Vagina (tissue), 2 donors: ENCODE measurements at places on chromosomes 5 and 9.

DNA sequence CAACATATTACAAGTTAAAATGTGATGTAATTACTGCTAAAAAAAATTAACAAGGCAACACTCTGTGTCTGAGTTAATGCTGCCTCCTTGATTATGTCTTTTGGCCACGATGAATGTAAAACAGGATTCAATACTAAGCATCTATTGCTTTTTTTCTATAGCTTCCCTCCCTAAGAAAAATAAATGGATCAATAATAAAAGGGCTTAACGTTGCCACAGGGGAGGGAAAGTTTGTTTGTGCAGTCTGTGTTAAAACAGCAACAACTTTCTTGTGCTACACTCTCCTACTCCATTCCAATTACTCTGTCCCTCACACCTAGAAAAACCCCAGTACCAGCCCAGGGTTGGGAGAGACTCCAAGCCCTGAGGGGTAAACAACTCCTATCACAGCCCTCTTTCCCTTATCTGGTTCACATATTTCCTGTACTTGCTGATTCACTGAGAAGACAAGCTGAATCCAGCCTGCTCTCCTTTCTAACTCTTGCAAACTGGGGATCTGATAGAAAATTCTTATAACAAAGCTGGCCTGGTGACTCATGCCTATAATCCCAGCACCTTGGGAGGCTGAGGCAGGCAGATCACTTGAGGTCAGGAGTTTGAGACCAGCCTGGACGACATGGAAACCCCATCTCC is 44.8 kb downstream of the PTPN3 start:
- no peaks in the 10 kb centered on the region for H3K4me1 ChIP-seq
- no peaks in the 10 kb centered on the region for H3K36me3 ChIP-seq
- no peaks in the 10 kb centered on the region for H3K27me3 ChIP-seq
- no peak overlapping the region for H3K27ac ChIP-seq
- DNase-seq = no peak

DNA sequence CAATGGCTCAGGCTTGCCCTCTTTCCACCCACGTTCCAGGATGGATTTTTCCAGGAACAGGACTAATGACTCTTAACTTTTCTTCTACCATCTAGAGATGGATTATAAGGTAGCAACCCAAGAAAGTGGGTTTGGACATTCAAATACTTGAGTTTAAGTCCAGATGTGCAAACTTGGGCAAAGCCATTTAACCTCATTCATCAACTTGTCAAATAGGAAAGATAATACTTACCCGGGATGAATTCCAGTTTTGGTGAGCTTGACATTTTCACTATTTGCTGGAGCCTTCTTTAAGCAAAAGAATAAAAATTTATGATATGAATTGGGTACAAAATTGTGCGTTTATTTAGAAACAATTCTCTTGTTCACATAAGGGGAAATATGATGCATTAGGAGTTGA is 44.3 kb upstream of the ZBED3 start:
- no peak overlapping the region for H3K4me3 ChIP-seq
- no peaks in the 10 kb centered on the region for H3K27me3 ChIP-seq
- no peak for DNase-seq
- no peak overlapping the region for H3K27ac ChIP-seq

- H3K4me3 ChIP-seq = no peak overlapping the region
- H3K27me3 ChIP-seq = no peaks in the 10 kb centered on the region
- no peak overlapping the region for H3K27ac ChIP-seq
- H3K4me1 ChIP-seq = no peaks in the 10 kb centered on the region
Measured at GRCh38 chr9:136255896-136256890, 10.6 kb upstream of the QSOX2 start.

DNA sequence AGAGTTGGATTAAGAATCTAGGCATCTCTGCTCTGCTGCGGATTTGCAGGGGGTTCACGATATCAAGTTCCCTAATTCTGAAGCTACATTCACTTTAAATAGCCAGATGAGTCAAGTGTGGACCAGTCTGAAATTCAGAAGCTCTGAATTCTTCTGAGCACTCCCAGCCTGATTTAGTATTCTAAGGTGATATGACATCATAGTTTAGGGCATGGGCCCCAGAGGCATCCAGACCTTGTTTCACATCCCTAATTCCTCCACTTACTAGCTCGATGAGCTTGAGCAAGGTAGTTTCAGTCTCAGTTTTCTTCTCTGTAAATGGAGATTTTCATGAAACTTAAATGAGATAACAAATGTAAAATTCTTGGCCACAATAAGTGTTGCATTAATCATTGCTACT is 65.2 kb downstream of the TMEM167A start:
- no peaks in the 10 kb centered on the region for H3K4me1 ChIP-seq
- DNase-seq = no peak
- H3K27me3 ChIP-seq = no peaks in the 10 kb centered on the region
- H3K27ac ChIP-seq = no peak overlapping the region
- no peaks in the 10 kb centered on the region for H3K36me3 ChIP-seq

- H3K36me3 ChIP-seq = no peaks in the 10 kb centered on the region
- no peak for DNase-seq
- H3K4me1 ChIP-seq = peaks cover 14% of the 10 kb centered on the region
- H3K4me3 ChIP-seq = no peak overlapping the region
- no peaks in the 10 kb centered on the region for H3K27me3 ChIP-seq
Measured at GRCh38 chr9:133987946-133988665, 4.0 kb downstream of the VAV2 start.

GRCh38 chr5:168354397-168354796 is 63.0 kb downstream of the WWC1 start:
- no peak overlapping the region for H3K27ac ChIP-seq
- H3K4me3 ChIP-seq = no peak overlapping the region
- H3K36me3 ChIP-seq = no peaks in the 10 kb centered on the region
- H3K4me1 ChIP-seq = no peaks in the 10 kb centered on the region

DNA sequence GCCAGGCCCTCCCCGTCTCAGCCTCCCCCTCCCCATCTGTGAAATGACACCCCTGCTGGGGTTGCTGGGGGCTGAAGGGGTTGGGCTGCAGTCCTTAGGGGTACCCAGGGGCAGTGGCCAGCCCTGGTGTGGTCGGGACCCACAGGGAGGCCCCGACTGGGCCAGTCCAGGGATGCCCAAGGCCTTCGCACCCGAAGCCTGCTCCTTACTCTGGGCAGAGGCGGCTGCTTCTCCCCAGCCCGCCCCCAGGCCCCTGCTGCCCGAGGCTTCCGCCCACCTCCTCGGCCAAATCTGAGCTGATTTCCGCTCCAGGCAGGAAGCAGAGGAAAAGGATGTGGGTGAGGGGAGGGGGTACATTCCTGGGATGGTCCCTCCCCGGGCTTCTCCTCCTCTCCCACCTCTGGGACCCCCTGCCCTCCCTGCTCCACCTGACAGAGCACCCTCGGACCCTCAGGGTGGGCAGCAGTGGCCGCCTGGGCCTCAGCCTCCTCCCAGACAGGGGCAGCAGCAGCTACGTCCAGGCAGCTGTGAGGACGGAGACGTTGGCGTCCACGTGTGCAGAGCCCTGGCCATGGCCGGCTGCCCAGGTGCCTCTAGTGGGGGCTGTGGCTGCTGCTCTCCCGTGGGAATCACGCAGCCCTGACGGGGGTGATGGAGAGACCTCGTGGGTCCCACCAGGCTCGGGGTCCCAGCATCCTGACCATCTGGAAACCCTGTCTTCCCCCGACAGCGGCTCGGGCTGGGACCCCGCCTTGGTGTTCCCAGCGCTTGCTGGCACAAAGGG is 4.2 kb upstream of the NRARP start:
- peaks cover 64% of the 10 kb centered on the region for H3K4me1 ChIP-seq
- no peak overlapping the region for H3K4me3 ChIP-seq
- no peak for DNase-seq
- H3K36me3 ChIP-seq = no peaks in the 10 kb centered on the region
- no peaks in the 10 kb centered on the region for H3K27me3 ChIP-seq

DNA sequence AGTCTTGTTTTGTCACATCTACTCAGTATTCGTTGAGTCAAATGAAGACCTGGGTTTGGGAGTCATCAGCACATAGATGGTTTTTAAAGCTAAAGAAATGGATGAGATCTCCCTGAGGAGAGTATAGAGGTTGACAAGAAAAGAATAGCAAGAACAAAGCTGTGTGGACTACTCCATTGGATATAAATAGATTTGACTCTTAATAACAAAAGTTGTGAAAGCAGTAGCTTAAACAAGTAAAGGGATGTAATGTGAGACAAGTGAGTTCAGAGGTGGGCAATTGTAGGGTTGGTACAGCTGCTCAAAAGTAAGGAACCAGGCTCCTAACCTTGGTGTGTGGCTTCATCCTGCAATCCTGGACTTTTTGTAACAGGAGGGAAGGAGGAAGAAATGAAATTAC is 49.3 kb downstream of the CSNK1G3 start:
- H3K27me3 ChIP-seq = no peaks in the 10 kb centered on the region
- H3K27ac ChIP-seq = no peak overlapping the region
- no peaks in the 10 kb centered on the region for H3K36me3 ChIP-seq
- no peak overlapping the region for H3K4me3 ChIP-seq

- DNase-seq = no peak
- H3K27me3 ChIP-seq = no peaks in the 10 kb centered on the region
- H3K27ac ChIP-seq = no peak overlapping the region
- H3K36me3 ChIP-seq = no peaks in the 10 kb centered on the region
- H3K4me1 ChIP-seq = peaks cover 24% of the 10 kb centered on the region
Measured at GRCh38 chr9:125908136-125908535, 161.0 kb downstream of the PBX3 start.

GRCh38 chr5:126508251-126508961 is 85.2 kb downstream of the GRAMD2B start:
- no peak overlapping the region for H3K4me3 ChIP-seq
- no peak for DNase-seq
- peaks cover 42% of the 10 kb centered on the region for H3K4me1 ChIP-seq
- H3K36me3 ChIP-seq = no peaks in the 10 kb centered on the region

DNA sequence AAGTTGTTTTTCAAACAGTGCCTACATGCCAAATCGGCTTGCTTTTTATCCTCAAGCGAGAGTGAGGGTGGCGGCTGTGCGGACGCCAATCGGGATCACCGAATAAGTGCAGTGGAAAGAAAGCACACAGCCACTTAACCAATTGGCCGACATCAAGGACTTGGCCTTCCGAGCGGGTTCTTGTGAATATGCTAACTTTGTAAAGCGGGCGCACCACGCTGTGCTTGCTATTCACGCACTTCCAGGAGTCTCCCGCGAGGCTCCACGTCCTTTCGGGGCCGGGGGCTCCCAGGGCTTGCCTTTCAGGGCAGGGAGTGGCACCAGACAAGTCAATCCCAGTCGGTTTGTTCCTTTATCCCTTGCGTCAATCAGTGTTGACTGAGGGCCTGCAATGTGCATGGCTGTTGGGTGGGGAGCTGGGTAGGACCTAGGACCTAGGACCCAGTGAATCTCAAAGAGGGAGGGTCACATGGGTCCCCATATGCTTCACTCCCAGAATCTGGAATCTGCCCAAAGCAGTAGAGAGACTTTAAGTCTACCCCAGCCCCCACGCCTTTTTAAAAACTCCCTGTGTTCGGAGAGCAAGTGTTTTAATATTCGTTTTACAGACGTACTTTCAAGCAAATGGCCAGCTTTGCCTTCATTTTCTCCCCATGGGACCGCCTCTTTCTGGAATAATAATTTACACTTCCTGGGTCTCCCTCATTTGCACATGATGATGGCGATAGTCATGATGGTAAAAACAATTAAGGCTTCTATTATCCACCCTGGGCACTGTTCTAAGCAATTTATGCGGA is 2.0 kb upstream of the GCNT4 start:
- peaks cover 38% of the 10 kb centered on the region for H3K4me1 ChIP-seq
- H3K27ac ChIP-seq = peak overlapping the region; percentile 97
- peak overlapping the region; percentile 90 for H3K4me3 ChIP-seq
- no peak for DNase-seq
- no peaks in the 10 kb centered on the region for H3K36me3 ChIP-seq
- H3K27me3 ChIP-seq = no peaks in the 10 kb centered on the region

GRCh38 chr9:112443200-112443599 is 43.4 kb upstream of the KIAA1958 start:
- no peak for DNase-seq
- H3K4me3 ChIP-seq = no peak overlapping the region
- H3K27ac ChIP-seq = no peak overlapping the region
- H3K27me3 ChIP-seq = no peaks in the 10 kb centered on the region

- H3K4me1 ChIP-seq = no peaks in the 10 kb centered on the region
- no peak overlapping the region for H3K27ac ChIP-seq
- H3K4me3 ChIP-seq = no peak overlapping the region
- no peaks in the 10 kb centered on the region for H3K27me3 ChIP-seq
Measured at GRCh38 chr5:165576678-165577275, 2071.4 kb downstream of the MAT2B start.

DNA sequence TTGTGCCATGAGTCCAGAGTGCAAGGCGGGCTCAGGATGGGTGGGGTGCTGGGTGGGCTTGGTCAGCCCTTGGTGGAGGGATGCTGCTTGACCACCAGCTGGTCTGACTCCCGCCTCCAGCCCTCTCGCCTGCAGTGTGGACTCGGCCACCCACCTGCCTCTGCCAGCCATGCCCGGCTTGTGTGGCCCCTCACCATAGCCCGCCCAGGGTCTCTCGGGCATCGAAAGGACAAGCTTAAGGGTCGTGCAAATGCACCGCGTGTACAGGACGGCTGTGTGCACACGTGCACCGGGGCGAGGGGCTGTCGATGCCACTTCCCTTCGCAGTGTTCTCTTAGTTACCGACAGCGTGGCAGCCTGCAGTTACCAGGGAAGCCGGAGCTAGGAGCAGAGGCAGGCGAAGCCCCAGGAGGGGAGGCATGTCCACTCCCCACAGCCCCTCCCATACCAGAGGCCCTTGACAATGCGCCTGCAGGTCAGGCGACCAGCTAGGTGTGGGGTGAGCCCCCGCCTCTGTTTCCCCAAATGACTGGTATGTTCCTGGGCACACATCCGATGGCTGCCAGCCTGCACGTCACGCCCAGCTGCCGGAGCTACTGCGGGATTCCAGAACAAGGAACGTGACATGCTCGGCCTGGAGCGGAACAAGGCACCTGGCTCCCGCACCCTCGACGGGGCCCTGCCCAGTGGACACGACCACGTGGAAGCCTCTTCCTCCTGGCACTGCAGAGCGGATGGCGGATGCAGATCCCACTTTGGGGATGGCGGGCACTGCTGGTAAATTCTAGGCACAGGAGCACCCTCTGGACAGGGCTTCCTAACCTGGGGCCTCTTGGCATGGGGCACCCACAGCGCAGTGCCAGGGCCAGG is 7.8 kb downstream of the LCN9 start:
- no peak overlapping the region for H3K27ac ChIP-seq
- H3K4me3 ChIP-seq = no peak overlapping the region

DNA sequence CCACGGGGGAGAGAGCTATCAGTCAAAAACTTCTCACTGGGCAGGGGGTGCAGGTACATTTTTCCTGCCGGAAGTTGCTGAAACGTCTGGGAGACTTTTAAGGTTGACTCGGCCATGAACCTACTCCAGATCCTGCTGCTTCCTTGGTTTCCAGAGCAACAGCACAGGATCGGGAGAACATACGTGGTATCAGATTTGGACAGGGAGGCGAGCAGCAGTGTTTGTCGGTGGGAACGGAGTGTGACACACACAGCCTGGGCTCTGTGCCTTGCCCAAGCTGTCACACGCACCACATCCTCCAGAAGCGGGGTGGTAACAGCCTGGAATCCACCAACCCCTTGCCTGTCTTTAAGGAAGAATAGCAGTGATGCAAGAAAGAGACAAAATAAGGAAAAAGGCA is 276.5 kb downstream of the SLIT3 start:
- no peak for DNase-seq
- no peaks in the 10 kb centered on the region for H3K36me3 ChIP-seq
- H3K4me3 ChIP-seq = no peak overlapping the region
